Stimulated activated naive CD4-positive, alpha-beta T cell (primary cell): ENCODE measurements at places on chromosomes 3 and 15.

- no peak for DNase-seq
Measured at GRCh38 chr3:73786321-73786807, 161.6 kb upstream of the PDZRN3 start.

DNA sequence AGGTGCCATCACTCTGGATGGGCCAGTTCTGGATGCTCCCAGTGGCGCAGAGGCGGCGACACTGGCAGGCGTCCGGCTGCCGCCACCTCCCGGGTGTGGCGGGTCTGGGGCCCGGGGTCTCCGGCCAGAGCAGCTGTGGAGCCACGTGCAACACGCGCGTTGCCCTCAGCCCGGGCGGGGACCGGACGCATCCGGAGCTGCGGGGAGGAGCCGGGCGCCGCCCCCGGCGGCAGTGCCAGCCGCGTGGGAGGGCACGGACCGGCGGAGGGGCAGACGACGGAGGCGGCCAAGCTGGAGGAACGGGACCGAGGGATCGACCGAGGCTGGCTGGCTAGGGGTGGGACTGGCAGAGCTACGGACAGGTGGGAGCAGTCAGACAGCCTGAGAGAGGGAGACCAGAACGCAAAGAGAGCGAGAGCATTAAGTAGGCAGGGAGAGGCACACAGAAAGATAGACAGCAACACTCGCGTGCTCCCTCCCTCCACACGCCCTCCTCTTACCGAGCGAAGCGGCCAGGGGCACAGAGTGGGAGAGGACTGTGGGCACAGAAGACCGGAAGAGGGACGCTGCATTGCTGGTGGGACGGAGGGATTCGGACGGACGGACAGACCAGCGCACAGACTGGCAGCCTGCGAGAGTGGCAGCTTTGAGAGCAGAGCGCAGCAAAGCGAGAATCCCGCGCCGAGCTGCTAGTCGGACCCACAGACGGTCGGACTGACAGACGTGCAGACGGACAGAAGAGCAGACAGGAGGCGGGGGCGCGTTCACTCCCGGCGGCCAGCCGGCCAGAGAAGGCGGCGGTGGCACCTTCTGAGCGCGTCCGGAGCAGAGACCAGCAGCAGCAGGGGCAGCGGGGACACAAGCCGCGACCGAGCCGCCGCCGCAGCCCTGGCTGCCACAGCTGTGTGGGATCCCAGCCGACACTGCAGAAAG is at the start of gene ARPP21:
Gene ARPP21 (plus strand): TSS at position 272 of the 933 bp plus-strand sequence. CDS start 42,227 bp downstream, outside the sequence.
- no peak for DNase-seq

GRCh38 chr3:55468251-55468650 is 18.9 kb downstream of the WNT5A start:
- no peak for DNase-seq

GRCh38 chr3:39638301-39638700 is 170.8 kb downstream of the MOBP start:
- no peak for DNase-seq

GRCh38 chr3:15578289-15578867 is 23.0 kb downstream of the HACL1 start:
- no peak for DNase-seq

DNA sequence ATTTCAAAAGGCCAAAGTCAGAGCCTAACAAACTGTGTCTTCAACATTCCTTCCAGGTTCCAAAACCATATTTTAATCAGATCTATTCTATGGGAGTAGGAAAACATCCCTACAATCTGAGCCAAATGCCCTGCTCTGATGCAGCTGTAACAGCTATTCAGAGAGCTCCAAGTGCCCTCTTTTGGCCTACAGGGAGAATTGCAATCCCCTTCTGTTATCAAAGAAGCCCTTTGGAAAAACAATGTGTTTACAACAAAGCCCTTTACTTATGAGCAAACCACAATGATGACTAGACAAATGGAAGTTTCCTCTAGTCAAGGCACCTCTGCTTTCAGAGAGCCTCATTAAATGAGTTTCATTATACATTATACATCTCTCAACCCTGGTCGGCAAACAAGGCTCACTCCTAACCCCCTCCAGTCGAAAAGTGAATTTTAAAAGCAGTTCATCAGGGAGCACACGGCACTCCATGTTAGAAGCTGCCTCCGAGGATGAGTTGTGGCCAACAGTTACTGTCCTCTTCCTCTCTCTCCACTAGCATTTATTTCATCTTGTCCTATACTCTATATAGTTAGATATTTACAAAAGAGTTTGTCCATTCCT is 42.6 kb upstream of the TMCO5A start:
- no peak for DNase-seq

DNA sequence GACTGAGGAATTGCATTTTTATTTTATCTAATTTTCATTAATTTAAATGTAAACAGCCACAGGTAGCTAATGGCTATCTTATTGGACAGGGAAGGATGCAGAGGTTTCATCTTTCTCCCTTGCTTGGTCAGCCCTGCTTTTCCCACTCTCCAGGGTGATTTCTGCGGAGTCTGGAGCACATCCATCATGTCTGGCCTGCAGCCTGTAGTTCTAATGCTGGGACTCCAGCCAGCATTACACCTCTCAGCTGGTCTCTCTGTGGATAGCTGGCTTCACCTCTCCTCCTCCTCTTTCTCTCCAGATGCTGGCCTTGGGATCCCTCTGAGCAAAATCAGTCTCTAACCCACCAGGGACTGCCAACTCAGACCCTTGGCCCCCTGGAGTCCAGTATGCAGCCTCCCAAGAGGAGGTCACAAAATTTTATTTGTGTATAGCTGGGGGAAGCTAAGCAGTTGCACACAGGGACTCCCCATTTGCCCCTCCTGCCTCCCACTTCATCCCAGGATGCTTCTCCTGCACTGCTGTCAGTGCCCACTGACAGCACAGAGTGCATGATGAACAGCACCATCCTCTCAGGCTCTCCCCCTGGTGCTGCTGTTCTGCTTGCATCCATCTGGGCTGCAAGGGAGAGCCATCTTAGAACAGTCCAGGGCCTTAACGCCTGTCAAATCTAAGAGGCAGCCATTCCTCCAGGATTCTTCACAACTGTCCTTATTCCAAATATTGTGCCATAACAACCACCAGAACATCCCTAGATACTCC is 1.7 kb downstream of the BFSP2 start:
- DNase-seq, result no peak

- DNase-seq, result no peak
Measured at GRCh38 chr15:73755481-73755880, 2.3 kb upstream of the INSYN1 start.

DNA sequence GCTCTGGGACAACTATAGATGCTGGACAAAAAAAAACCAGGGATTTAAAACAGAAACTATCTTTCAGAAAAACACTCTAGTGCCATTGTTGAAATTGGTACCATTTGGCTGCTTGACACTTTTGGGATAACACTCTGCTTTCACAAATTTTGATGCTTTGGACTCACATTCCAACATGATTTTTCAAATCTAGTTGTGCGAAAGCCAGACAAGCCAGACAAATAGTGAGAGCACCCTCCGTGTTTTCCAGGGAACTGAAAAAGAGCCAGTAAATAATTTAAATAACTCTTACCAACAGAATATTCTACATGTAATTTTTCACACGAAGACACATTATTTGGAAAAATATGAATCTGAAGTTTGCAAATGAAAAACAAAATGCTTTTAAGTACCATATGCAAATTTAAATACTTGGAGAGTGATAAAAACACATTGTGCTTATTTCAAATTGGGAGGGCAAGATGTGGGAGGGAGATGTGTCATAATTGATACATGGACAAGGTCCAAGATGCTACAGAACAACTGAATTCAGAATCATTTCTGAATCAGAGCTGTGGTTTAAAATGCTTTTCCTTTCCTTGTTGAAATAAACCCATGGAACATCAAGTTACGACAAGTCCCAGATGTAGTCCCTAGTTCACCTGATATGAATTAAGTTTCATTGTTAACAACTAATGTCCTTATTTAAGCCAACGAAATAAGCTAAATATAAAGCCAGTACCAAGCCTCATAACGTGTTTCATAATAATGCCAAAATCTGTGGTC is 144.2 kb upstream of the SOX2 start:
- no peak for DNase-seq

- peak; percentile 61 for DNase-seq
Measured at GRCh38 chr3:193040836-193041672, 123.4 kb upstream of the MB21D2 start.

DNA sequence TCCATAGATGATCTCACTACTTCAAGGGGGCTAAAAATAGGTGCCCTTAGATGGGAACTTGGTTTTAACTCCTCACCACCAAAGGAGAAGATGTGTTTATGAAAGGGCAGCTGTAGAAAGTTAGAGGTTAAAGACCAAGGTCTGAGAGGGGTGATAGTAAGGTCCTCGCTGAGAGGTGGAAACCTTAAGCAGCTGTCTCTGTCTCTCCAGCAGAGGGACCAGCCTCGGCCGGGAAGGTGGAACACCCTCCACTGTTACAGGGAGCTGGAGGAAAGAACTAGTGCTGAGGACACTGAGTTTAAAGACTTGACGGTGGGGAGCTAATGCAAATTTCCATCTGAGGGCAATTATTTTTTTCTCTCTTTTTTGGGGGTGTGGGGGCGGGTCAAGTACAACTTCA is 8.9 kb upstream of the RLBP1 start:
- DNase-seq, result no peak

GRCh38 chr15:101614761-101615160 is 37.4 kb downstream of the TM2D3 start:
- DNase-seq, result no peak

DNA sequence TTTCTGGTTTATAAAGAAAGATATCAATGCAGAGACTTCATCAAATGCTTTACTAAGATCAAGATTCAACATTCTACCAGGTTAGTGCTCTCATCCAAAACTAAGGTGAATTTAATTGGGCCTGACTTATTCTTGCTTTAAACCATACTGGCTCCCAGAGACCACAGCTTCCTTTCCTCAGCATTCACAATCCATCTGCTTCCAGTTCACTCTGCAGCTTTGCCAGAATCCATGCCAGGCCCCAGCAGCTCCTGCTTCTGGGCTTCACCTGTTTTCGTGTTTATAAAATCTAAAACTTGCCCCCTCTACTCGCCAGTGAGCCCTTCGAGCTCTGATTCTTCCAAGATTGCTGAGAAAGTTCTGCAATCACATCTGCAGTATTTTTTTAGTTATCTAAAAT is 2.3 kb downstream of the CPB1 start:
- no peak for DNase-seq

- DNase-seq, result no peak
Measured at GRCh38 chr3:52243791-52244628, 1.5 kb upstream of the PPM1M start.

- DNase-seq, result no peak
Measured at GRCh38 chr3:30193625-30194044, 412.8 kb upstream of the TGFBR2 start.

- no peak for DNase-seq
Measured at GRCh38 chr3:48594417-48595049, 596 bp downstream of the COL7A1 start.

GRCh38 chr3:113438224-113438623 is 3.1 kb downstream of the CFAP44 start:
- no peak for DNase-seq

- DNase-seq, result no peak
Measured at GRCh38 chr3:128283421-128283820, 130.1 kb downstream of the EEFSEC start.

DNA sequence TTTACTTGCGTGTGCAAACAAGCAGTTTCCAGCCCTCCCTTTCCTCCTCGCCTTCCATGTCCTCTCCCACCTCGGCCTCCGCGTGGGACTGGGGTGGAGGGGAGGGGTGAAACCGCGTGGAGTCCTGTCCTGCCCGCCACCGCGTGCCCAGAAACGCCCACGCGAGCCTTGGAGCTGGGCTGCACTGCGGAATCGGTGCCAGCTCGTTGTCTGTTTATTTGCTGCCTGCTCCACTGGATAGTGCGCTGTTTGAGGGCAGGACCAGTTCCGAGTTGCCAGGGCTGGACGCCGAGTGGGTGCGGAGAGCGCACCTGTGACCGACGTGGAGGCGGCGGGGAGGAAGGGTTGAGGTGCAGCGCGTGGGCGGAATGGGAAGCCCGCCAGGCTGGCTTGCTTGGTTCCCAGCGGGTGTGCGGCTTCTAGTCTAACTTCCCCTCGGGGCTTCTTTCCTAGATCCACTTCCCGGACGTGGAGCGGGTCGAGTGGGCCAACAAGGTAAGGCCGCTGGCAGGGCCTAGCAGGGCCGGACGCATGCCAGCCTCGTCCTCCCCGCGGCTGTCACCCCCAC is 17.3 kb downstream of the ESYT3 start:
- no peak for DNase-seq

DNA sequence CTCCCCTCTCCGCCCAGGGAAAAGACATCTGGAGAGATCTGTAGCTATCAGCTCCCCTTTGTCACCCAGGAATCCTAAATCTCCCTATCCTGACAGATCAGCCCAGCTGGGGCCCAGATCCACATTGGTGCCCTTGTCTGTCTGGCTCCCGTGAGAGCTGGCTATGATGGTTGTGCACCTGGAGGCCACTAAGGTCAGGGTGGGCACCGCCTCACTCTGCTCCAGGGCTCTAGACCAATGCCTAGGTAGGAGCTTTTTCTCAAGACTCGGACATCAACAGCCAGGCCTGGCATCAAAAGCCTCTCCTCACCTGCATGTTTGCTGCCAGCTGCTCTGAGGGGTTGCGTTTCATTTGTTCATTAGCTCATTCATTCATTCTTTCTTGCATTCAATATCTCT is 142.7 kb downstream of the SMAD6 start:
- DNase-seq, result no peak

GRCh38 chr3:74564560-74564959 is 49.9 kb downstream of the CNTN3 start:
- DNase-seq, result no peak

- no peak for DNase-seq
Measured at GRCh38 chr3:79326642-79327041, 441.2 kb downstream of the ROBO1 start.

- DNase-seq, result no peak
Measured at GRCh38 chr3:112167758-112168157, 34.7 kb upstream of the GCSAM start.

GRCh38 chr3:171552531-171552930 is 92.3 kb upstream of the TNIK start:
- DNase-seq, result no peak

DNA sequence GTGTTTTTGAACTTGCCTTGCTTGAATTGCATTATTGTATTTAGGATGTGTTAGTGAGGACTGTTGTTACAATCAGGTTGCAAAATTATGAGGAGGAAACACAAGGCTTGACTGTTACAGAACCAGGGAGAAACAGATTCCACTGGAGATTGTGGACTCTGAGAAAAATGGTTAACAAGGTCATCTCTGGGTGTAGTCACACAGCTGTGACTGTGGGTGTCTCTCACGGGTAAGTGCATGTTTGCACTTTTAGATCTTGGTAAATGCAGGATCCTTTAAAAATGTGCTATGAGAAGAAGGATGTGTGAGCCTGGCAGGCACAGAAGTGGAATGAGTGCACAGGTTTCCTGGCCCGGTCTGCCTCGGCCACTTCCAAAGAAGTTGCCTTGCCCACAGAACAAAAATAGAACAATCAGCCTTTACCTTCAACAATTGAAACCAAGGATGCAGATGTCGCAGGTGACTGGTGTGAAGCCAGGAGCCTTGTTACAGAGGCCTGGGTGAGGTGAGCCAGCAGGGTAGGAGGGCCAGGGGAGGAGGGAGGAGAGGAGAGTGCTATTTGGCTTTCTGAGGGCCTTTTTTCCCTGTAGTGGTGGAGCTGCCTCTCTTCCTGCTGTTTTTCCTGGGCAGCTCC is 68.0 kb downstream of the ABHD5 start:
- no peak for DNase-seq
